ENCODE measurements at places on chromosomes 5 and 9.
A peak's percentile ranks its signal among the peaks of the same experiment; 100 is the strongest.

DNA sequence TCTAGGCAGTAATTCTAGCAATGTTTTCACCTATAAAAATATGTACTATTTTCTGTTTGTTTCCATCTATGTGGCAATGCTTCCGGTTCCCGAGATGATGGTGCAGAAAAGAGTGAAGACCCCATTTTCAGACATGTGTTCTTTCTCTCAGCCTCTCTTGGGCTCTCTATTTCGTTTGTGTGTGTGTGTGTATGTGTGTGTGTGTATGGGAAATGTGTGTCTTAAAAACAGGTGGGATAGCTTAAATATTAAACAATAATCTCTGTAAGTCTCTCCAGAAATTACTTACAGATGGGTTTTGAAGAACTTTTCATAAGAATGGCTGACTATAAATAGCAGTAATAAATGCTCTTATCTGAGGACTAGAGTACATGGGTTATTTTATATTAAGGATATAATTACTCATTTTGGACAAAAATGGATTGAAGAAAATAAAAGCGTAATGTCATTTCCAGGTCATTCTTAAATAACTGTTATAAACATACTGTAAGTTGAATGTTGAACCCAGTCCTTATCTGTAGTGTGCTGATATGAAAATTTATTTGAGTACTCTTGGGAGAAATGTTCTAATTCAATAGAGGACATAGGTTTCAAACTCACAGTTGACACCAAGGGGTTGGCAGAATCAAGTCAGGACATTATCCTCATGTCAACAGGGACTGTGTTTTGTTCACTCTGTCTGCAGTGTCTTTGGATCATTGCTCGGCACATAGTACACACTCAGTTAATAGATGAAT lies 31.1 kb downstream of the PCSK5 start:
- no peak for DNase-seq

GRCh38 chr5:1722877-1723276 lies 76.8 kb downstream of the MRPL36 start:
- no peak for DNase-seq

DNA sequence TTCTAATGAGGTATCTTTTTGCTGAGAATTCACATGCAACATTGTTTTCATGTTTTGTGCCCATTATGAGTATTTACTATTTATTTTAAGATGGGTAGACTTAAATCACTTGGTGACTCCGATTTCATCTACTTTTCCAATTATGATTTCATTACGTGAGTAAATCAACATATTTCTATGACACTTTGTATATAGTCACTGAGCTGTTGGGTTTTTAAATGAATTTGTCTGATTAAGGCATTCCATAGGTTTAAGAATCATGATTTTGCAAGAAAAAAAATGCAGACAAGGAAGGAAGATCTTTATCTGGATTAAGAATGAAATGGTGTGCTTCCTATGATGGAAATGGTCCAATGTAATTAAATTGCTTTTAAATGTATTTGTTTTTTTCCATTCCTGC lies 661.9 kb downstream of the ANXA1 start:
- no peak for DNase-seq

DNA sequence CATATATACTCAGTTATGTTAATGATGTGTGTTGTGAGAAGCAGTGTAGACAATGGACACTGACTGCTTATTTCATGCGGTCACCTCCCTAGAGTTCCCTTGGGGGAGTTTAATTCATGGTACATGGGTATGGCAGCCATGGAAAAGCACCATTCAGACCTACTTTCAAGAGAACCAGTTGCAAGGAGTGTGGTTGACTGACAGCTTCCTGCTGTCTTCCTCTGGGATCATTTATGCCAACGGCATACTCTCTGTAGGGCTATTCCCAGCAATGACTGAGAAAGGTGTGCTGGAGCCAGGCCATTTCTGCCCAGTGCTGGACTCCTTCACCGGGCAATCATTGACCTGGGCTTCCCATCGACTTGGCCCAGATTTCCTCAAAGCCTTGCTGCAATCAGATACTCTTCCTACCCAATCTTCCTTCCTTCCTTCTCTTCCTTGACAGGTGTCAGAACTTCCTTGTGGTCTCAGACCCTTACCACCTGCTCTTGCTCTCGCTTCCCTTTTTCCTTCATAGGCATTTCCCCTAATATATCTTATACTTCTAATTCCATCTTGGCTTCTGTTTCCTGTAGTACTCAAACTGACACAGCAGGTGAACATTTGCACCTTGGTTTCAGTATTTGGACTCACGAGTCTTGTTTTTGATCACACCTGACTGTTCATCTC lies 3.4 kb upstream of the CLINT1 start:
- DNase-seq = no peak

GRCh38 chr9:33676746-33677505 lies 118.4 kb upstream of the PRSS3 start:
- DNase-seq = peak; percentile 2

DNA sequence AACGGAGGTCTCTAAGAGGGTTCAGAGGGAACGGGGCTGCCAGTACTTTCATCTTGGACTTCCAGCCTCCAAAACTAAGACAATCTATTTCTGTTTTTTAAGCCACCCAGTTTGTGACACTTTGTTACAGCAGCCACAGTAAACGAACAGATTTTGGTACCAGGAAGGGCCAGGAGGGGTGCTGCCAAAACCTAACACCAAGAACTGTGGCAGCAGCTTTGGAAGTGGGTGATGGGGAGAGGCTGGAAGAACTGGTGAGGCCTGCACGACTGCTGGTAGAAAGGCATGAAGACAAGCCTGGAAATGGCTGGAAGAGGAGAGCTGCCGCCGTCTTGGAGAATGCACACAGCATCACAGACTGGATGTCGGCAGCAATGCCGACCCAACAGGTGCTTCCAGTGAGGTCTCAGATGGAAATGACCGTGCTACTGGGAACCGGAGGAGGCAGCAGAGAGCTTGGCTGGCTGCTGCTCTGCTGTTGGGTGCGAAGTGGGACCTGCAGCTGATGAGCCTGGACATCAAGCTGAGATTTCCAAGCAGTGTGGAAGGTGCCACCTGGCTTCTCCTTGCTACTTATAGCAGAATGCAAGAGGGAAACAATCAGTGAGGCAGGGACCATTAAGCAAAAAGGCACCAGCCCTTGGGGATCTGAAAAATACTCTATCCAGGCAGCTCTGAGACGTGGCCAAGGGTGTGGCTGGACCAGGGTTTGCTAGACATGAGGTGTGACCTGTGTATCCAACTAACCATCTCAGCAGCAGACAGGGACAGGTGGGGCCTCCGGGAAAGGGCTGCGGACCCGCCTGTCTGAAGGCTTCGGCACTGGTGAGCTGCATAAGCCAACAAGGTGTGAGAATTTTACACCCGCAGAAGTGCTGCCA lies 4.7 kb upstream of the TMEM210 start:
- DNase-seq = no peak

- no peak for DNase-seq
These were observed 3.4 kb downstream of the LMNB1 start for GRCh38 chr5:126780165-126780827.
